ENCODE measurements at places on chromosomes 6 and 20. TPM values are rescaled to one million over a fixed set of nuclear protein-coding genes. Genes with fewer than 3 reads are reported as not detected.

Gene F13A1
- under 0.01 TPM for total RNA-seq

Gene ZBTB46
- total RNA-seq = 4.5 TPM

Gene FRS3
- total RNA-seq = 1.8 TPM

Gene SNAP25
- 4.5 TPM for total RNA-seq

Gene RAD21L1
- not detected for total RNA-seq

Gene FUT9
- not detected for total RNA-seq

Gene ADGRF4
- under 0.01 TPM for total RNA-seq

DNA sequence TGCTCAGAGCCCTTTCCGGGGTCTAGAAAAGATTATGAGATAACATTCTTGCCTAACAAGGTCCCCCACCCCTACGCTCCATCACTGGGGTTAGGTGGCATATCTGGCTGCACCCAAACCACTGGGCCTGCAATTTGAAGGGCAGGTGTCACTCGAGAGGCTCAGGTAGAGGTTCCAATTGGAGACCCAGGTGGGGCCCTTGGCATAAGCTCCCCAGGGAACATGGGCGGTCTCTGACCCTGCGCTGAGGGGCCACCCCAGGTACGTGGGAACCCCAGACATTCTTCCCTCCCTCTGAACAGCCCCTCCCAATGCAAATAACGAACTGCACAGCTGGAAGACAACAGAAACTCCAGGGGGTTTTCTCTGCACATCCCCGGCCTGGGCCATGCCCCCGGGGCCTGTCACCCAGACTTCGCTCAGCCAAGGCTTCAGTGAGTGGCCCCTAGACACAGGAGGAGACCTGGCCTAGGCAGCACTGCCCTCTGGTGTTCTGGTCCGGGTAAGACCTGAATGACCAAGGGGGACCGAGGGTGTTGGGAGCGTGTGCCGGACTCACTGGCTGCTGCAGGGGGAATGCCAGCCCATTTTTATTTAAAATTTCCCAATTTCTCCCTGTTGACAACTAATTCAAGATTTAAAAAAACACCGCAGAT lies 47.5 kb downstream of the DSTN start:
- H3K27me3 ChIP-seq = no peaks in the 10 kb centered on the region
- H3K27ac ChIP-seq = no peak overlapping the region
- peaks cover 67% of the 10 kb centered on the region for H3K36me3 ChIP-seq
- no peak for DNase-seq

DNA sequence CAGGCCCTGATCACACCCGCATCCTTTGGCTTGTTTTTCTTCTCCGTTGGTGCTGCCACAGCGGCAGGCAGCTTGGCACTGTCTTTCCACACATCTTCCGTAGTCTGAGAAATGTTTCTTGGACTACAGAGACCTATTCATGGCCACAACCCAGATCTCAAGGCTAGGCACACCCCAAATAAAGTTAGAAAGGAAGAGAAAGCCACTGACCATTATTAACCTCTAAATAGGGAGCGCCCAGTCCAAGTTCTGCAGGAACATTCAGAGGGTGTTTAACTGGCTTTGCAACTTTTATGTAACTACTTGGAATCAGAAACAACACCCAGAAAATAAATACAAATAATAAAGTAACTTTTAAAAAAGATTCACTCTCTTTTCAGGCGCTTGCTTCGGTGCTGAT lies 124.8 kb upstream of the NEDD9 start:
- no peak overlapping the region for H3K4me3 ChIP-seq
- no peak overlapping the region for H3K27ac ChIP-seq
- no peaks in the 10 kb centered on the region for H3K27me3 ChIP-seq

DNA sequence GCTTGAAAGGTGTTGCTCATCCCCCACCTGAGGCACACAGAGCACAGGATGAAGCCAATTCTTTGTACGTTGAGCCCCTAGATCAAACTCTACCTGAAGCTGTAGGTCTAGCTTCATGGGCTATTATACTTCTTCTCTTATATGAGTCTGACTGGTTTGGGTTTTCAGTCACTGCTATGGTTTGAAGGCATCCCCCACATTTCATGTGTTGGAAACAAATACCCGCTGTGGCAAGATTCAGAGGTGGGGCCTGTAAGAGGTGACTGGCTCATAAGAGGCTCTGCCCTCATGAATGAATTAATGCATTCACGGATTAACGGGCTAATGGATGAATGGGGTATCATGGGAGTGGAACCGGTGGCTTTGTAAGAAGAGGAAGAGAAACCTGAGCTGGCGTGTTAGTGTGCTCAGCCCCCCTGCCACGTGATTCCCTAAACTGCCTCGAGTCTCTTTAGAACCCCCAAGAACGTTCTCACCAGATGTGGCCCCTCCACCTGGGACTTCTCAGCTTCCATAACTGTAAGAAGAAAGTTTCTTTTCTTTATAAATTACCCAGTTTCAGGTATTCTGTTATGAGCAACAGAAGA lies 39.2 kb downstream of the PREX1 start:
- peaks cover 2% of the 10 kb centered on the region for H3K4me1 ChIP-seq
- H3K4me3 ChIP-seq = no peak overlapping the region
- no peaks in the 10 kb centered on the region for H3K27me3 ChIP-seq
- no peak overlapping the region for H3K27ac ChIP-seq

DNA sequence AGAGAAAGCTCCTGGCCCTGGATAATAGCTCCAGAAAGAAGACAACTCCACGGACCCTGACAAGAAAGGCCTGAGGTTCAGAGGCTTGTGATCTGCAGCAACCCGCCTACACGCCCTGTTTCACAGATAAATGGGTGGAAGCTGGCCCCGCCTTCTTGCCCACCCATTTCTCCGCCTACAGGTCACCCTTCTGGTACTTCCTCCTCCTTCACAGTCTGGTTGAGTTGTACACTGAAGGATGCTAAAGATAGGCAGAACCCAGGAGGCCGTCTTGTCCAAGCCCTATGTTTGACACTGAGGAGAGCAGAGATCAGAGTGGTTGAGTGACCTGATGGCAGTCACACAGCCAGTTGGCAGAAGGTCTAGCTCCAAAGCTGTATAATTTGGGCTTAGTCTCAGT lies 34.2 kb upstream of the MDGA1 start:
- H3K36me3 ChIP-seq = no peaks in the 10 kb centered on the region
- no peak overlapping the region for H3K27ac ChIP-seq
- no peaks in the 10 kb centered on the region for H3K4me1 ChIP-seq

DNA sequence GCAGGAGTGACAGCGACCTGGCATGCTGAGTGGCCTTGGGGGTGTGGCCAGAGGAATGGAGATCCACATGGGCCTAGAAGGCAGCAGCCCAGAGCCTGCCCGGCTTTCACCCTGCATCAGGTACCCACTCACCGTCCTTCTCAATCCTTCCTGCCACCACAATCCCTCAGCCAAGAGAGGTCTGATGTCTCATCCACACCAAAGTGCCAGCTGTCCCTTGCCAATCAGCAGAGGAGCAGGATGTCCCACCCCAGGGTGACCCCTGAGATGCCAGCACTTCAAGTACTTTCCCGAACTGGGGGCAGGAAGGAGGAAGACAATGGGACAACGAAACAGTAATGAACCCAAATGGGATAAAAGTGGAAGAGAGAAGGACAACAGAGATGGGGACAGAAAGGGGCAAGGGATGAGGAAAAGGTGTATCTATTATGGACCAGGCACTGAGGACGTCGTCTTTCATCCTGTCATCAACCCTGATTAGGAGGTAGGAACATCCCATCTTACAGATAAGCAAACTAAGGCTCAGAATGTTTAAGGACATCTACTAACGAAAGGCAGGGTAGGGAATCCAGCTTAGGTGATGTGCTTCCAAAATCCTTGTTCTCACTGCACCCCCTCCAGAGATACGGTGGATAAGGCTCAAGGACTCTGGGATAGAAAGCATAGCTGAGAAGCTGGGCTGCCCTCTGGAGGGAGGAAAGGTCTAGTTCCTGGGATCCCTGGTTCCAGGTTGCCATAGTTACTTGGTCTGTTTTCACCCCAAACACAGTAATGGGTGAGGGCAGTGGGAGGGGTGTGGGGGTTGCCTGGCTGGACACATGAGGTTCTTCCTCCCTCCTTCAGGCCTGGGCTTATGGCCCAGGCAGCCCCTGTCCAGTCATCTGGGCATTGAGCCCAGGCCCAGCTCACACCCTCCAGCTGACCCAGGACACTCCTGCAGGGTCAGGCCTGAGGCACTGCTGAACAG lies 4.5 kb upstream of the TNXB start:
- peaks cover 38% of the 10 kb centered on the region for H3K4me1 ChIP-seq
- no peak overlapping the region for H3K4me3 ChIP-seq
- peak; percentile 99 for DNase-seq
- peaks cover 6% of the 10 kb centered on the region for H3K27me3 ChIP-seq
- H3K36me3 ChIP-seq = peaks cover 16% of the 10 kb centered on the region
- H3K27ac ChIP-seq = peak overlapping the region; percentile 94

GRCh38 chr6:91267246-91267645 lies 680.4 kb upstream of the MAP3K7 start:
- no peak overlapping the region for H3K4me3 ChIP-seq
- peak; percentile 9 for DNase-seq
- no peaks in the 10 kb centered on the region for H3K4me1 ChIP-seq
- H3K36me3 ChIP-seq = no peaks in the 10 kb centered on the region
- H3K27ac ChIP-seq = no peak overlapping the region

GRCh38 chr6:107763946-107764345 lies 60.2 kb downstream of the SCML4 start:
- H3K36me3 ChIP-seq = no peaks in the 10 kb centered on the region
- H3K27me3 ChIP-seq = peaks cover 5% of the 10 kb centered on the region
- DNase-seq = peak; percentile 21
- no peak overlapping the region for H3K4me3 ChIP-seq
- no peak overlapping the region for H3K27ac ChIP-seq

GRCh38 chr6:105781248-105781647 lies 304.9 kb upstream of the PRDM1 start:
- H3K4me3 ChIP-seq = no peak overlapping the region
- DNase-seq = no peak
- H3K36me3 ChIP-seq = no peaks in the 10 kb centered on the region
- no peaks in the 10 kb centered on the region for H3K27me3 ChIP-seq
- no peak overlapping the region for H3K27ac ChIP-seq
- no peaks in the 10 kb centered on the region for H3K4me1 ChIP-seq

DNA sequence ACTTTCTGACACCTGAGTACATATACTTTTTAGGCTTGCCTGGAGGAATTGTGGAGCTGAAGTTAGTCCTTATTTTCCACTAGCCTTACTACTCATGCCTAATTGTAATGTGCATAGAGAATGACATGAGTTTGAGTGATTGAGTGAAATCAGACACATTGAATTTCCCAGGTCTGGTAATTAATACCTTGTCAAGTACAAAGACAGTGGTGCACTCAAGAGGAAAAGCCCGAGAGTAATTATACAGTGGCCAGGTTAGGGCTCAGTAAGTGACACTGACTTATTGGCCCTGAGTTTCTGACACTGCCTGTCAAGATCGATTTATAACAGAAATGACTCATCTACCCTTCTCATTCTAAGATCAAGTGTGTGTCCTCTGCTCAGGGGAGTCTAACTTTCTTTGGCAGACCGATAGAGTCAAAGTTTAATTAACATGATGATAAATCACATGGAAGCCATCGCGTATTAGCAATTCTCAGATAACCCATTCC lies 288.3 kb downstream of the TPBG start:
- H3K4me1 ChIP-seq = no peaks in the 10 kb centered on the region
- H3K36me3 ChIP-seq = no peaks in the 10 kb centered on the region

- peak; percentile 6 for DNase-seq
- H3K27ac ChIP-seq = no peak overlapping the region
- no peaks in the 10 kb centered on the region for H3K36me3 ChIP-seq
- H3K4me1 ChIP-seq = no peaks in the 10 kb centered on the region
Observed at GRCh38 chr6:164344801-164345291, 930.3 kb downstream of the QKI start.

GRCh38 chr6:97919046-97919445 lies 636.0 kb upstream of the MMS22L start:
- H3K36me3 ChIP-seq = no peaks in the 10 kb centered on the region
- no peak for DNase-seq
- H3K27ac ChIP-seq = no peak overlapping the region
- no peak overlapping the region for H3K4me3 ChIP-seq
- no peaks in the 10 kb centered on the region for H3K4me1 ChIP-seq
- H3K27me3 ChIP-seq = no peaks in the 10 kb centered on the region

- H3K36me3 ChIP-seq = no peaks in the 10 kb centered on the region
- H3K4me3 ChIP-seq = peak overlapping the region; percentile 99
- peak overlapping the region; percentile 96 for H3K27ac ChIP-seq
- H3K4me1 ChIP-seq = peaks cover 2% of the 10 kb centered on the region
Observed at GRCh38 chr6:166343150-166343487, 774 bp upstream of the SFT2D1 start.

DNA sequence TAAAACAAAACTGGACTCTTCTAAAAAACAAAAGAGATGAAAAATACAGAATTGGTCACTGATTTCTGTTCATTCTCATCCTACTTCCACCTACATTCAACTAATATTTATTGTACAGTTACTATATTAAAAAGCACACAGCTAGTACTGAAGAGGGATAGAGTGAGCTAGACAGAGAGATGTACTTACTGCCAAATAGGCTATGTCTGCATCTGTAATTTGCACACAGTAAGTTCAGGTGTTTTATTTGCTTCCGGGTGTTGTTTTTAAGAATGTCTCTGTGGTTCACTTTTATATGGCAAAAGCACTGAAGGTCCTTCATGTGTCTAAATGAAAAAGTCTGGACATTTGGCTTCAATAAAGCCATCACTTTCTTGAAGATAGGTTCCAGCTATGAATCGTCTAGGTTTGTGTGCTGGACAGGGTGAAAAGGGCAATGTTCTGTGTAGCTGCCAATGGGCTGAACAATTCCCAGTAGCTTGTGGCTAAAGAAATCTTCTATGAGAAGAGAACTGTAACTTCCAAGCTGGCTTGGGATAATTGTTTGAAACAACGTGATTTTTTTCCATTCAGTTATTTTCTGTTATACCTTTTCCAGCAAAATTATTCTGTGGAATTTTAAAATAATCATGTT lies 47.3 kb downstream of the EPB41L2 start:
- no peaks in the 10 kb centered on the region for H3K36me3 ChIP-seq
- peak; percentile 80 for DNase-seq
- peaks cover 14% of the 10 kb centered on the region for H3K4me1 ChIP-seq
- H3K27ac ChIP-seq = no peak overlapping the region
- no peaks in the 10 kb centered on the region for H3K27me3 ChIP-seq

GRCh38 chr6:87755708-87756671 lies 54.0 kb upstream of the AKIRIN2 start:
- H3K27me3 ChIP-seq = no peaks in the 10 kb centered on the region
- no peaks in the 10 kb centered on the region for H3K4me1 ChIP-seq
- H3K36me3 ChIP-seq = no peaks in the 10 kb centered on the region
- peak; percentile 87 for DNase-seq

DNA sequence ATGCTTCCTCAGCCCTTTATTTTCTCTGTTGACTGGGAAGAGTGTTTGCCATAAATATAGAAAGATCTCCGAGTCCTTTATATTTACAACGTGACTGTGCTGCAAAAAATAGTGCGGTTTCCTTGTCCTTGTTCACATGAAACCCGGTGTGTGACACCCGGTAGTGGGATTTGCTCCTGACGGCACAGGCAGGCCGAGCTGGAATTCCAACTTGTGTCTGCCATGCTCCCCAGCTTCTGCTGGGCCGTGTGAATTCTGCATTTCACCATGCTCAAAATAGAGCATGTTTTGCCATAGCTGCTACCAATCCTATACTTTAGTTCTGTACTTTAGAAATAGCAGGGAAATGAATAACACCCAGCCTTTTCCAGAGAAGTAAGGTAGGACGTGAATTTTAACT lies 60.3 kb upstream of the PDE10A start:
- H3K4me1 ChIP-seq = no peaks in the 10 kb centered on the region
- H3K4me3 ChIP-seq = no peak overlapping the region
- H3K36me3 ChIP-seq = no peaks in the 10 kb centered on the region
- H3K27ac ChIP-seq = no peak overlapping the region
